Astrocyte (in vitro differentiated cells and primary cell): ENCODE measurements at places on chromosomes 1 and 21. TPM values are rescaled to one million over a fixed set of nuclear protein-coding genes. Genes with fewer than 3 reads are reported as not detected.

DNA sequence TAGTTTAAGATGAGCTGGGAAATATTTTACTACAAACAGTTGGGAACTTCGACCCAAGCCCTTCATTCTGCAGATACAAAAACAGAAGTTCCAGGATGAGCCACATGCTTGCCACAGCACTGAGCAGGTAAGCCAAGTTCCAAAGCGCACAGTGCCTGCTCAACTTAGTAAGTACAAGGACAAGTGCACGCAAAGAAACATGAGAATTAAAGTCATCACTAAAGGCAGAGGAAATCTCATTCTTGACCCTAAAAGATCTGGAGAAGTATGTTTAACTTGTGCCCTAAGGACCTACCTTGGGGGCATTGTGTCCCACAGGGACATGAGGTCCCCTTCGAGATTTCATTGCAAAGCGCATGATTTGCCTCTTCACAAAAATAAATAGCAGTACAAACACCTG is 1.2 kb upstream of the UBAP2L start:
- H3K27ac ChIP-seq, result peak overlapping the region; percentile 100
- peaks cover 23% of the 10 kb centered on the region for H3K4me1 ChIP-seq
- H3K4me3 ChIP-seq, result peak overlapping the region; percentile 98
- H3K36me3 ChIP-seq, result peaks cover 17% of the 10 kb centered on the region
- H3K27me3 ChIP-seq, result no peaks in the 10 kb centered on the region

DNA sequence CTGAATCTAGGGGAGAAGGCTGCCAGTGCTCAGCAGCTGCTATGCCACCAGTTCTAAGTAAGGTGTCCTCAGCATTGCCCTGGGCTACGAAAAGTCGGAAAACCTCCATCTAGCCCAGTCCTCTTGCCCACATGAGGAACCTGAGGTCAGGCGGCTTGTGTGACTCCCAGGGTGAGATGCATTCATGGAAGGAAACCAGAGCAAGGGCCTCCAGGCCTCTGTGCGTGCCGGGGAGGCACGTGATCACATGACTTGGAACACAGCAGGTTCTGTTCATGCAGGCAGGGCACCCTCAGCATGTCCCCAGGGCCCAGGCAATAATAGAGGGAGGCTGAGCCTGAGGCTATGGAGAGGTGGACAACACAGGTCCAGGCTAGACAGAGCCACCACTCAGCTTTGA is 312.5 kb upstream of the DUSP10 start:
- no peaks in the 10 kb centered on the region for H3K36me3 ChIP-seq
- H3K4me3 ChIP-seq, result no peak overlapping the region
- no peaks in the 10 kb centered on the region for H3K27me3 ChIP-seq
- H3K4me1 ChIP-seq, result no peaks in the 10 kb centered on the region
- DNase-seq, result no peak

Gene SPATA45
- 0.65 TPM in 1 of 2 replicates, not detected in the other for total RNA-seq

- no peak overlapping the region for H3K27ac ChIP-seq
- no peaks in the 10 kb centered on the region for H3K27me3 ChIP-seq
- DNase-seq, result no peak
- H3K4me3 ChIP-seq, result no peak overlapping the region
- H3K36me3 ChIP-seq, result no peaks in the 10 kb centered on the region
- H3K4me1 ChIP-seq, result no peaks in the 10 kb centered on the region
These were observed 18.9 kb downstream of the PGLYRP3 start for GRCh38 chr1:153293851-153294250.

Gene FH
- 47.3 and 49.4 TPM in 2 replicates for total RNA-seq

- H3K36me3 ChIP-seq, result no peaks in the 10 kb centered on the region
- peaks cover 21% of the 10 kb centered on the region for H3K4me1 ChIP-seq
- H3K4me3 ChIP-seq, result no peak overlapping the region
- H3K27ac ChIP-seq, result no peak overlapping the region
These were observed 280.4 kb upstream of the C1orf105 start for GRCh38 chr1:172140072-172140471.

GRCh38 chr1:78676347-78676982 is 26.8 kb downstream of the IFI44 start:
- DNase-seq, result peak; percentile 42
- H3K27me3 ChIP-seq, result no peaks in the 10 kb centered on the region
- H3K36me3 ChIP-seq, result no peaks in the 10 kb centered on the region
- no peaks in the 10 kb centered on the region for H3K4me1 ChIP-seq
- no peak overlapping the region for H3K4me3 ChIP-seq

GRCh38 chr1:216388558-216388957 is 34.7 kb downstream of the USH2A start:
- no peak overlapping the region for H3K4me3 ChIP-seq
- no peaks in the 10 kb centered on the region for H3K4me1 ChIP-seq
- no peak overlapping the region for H3K27ac ChIP-seq
- no peaks in the 10 kb centered on the region for H3K36me3 ChIP-seq
- no peak for DNase-seq
- no peaks in the 10 kb centered on the region for H3K27me3 ChIP-seq

DNA sequence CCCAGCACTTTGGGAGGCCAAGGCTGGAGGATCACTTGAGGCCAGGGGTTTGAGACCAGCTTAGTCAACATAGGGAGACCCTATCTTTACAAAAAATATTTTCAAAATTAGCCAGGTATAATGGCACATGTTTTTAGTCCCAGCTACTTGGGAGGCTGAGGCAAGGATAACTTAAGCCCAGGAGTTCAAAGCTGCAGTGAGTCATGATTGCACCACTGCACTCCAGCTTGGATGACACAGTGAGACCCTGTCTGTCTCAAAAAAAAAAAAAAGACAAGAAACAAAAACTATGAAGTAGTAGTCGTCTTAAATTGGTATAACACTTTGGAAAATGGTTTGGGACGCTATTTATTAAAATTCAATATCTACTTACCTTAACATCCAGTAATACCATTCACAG is 7.7 kb downstream of the AIM2 start:
- no peak overlapping the region for H3K27ac ChIP-seq
- no peaks in the 10 kb centered on the region for H3K36me3 ChIP-seq
- DNase-seq, result peak; percentile 21
- H3K4me3 ChIP-seq, result no peak overlapping the region

Gene DMRTA2
- total RNA-seq, result not detected in 2 replicates
